ENCODE measurements at places on chromosomes 12 and 14.
A peak's percentile ranks its signal among the peaks of the same experiment; 100 is the strongest.

DNA sequence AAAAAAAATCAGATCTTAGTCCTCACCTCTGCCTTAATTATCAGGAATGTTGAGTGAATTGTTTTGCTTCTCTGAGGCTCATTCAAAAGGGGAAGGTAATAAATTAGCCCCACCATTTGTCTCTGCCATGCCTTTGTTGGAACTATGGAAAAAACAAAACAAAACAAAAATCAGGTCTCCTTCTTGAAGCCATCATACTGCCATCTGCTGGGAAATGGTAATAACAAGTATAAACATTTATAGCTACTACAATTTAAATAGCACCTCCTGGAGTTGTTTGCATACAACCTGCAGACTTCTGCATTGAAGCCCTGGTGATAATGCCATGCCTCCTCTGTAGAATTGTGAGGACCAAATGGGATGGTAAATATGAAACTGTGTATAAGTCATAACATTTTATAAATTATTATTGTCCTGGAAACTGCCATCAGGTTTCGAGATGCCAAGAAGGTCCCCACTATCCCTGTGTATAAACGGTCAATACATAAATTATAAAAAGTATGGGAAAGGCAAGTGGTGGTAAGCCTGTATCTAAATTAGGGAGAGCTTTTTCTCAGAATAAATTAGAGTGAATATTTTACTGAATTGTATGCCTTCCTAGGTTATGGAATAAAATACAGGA lies 87.2 kb upstream of the FGD4 start:
- DNase-seq, result peak; percentile 39

- peak; percentile 12 for DNase-seq
Observed at GRCh38 chr14:97930166-97930565, 1133.0 kb downstream of the VRK1 start.

GRCh38 chr12:152440-152839 lies 61.5 kb downstream of the SLC6A12 start:
- no peak for DNase-seq

DNA sequence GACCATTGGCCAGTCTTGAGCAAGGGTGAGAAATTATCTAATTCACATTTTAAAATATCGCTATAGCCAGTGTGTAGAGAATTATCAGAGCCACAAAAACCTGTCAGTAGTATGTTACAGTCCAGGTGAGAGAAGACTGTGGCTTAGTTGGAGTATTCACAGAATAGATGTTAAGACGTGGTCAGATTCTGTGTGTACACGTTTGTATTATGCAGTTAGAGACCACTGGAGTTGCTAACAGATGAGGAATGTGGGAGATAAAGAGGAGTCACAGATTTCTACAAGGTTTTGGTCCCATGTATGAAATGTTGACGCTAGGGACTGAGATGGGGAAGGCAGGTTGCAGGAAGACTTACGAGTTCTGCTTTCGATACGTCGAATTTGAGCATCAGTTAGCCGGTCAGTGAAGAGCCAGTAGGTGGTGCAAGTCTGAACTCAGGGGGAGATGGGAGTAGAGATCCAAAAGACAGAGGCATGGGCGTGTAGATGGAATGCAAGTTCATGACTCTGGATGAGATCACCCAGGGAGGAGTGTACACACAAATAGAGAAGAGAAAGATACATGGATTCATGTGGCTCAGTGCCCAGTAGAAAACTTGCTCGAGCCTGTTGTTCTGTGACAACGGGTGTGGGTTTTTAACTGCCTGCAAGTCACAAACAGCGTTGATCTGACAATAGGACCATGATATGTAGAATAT lies 114.8 kb upstream of the FLRT2 start:
- DNase-seq, result no peak

DNA sequence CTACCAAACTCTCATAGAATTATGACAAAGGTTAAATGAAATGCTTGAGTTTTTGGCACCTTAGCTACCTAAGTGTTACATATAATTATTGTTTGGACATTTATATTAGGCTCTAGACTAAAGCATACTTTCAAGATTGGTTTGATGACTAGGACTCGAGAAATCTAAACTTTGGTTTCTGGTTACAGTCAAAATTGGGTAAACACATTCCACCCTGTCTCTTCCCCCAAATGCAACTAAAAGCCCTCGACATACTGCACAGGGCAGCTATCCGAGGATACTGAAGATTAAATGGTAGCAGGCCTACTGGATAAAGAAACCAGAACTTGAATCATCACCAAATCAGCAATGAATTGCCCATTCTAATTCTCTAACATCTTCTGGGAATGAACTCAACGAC lies 369.1 kb downstream of the PRKD1 start:
- DNase-seq, result no peak

DNA sequence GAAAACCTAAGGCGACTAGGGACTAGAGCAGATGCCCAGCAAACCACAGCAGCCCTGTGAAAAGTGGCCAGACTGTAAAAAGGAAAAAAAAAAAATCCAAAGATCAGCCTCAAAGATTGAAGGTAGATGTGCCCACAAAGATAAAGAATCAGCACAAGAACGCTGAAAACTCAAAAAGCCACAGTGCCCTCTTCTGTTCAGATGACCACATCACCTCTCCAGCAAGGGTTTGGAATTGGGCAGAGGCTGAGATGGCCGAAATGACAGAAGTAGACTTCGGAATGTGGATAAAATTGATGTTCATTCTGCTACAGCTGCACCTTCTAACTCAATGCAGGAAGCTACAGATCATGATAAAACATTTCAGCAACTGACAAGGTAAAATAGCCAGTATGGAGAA lies 154.4 kb downstream of the GPHN start:
- DNase-seq, result no peak

DNA sequence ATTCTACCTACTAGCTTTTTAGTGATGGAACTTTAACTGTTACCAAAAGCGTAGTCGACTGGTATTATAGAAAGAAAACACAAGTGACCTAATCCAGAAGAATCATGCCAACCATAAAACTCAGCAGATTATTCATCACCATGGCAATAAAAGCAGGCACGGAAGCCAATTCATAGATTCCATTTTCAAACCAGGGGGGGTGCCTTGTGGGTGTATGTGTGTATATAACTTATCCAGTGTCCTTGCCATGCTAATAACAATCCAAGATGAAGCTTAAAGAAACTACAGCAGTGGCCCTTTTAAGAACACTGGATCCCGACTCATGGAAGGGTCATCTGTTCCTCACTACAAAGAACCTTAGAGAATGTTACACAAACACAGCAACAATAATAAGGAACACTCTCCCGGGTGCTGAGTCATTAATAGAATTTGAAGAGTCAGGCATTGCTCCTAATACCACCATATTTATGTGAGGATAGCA lies 61.0 kb downstream of the EPS8 start:
- DNase-seq, result no peak

DNA sequence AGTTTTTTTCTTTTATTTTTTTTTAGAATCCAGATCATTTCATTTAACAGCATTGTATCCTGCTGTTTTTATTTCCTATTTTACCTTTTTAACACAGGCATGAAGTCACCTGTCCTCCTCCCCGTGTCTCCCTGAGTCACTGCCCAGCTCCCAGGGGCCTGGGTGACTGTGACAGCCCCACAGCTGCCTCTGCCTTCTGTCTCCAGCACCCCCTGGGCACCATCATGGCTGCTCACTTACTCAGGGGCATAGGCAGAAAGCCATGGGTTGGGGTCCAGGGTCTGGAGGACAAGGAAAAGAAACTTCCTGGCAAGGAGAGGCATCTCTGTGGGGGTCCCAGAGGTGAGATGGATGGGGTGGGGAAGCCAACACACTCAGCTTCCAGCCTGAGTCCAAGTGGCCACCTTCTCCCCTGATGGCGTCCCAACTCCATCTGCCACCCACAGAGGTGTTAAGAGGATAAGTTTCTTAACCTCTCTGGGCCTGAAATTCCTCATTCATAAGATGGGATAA lies 25.3 kb downstream of the TMEM63C start:
- no peak for DNase-seq

GRCh38 chr14:72891666-72892102 lies 2.2 kb downstream of the DPF3 start:
- peak; percentile 22 for DNase-seq

- no peak for DNase-seq
Observed at GRCh38 chr12:238116-238515, 24.2 kb upstream of the SLC6A12 start.

- DNase-seq, result no peak
Observed at GRCh38 chr14:101857226-101857625, 95.7 kb downstream of the PPP2R5C start.

Measured in retina (tissue), 1 donor.